ENCODE measurements at places on chromosomes 11 and 22. TPM values are rescaled to one million over a fixed set of nuclear protein-coding genes. Genes with fewer than 3 reads are reported as not detected.

LRRC74B gene
- total RNA-seq, result not detected

USP2 gene
- 0.94 TPM for total RNA-seq

CEND1 gene
- not detected for total RNA-seq

RAB39A gene
- total RNA-seq, result 1.4 TPM

ASCL2 gene
- total RNA-seq, result 0.24 TPM

Data from omental fat pad (tissue), 4 donors.